ENCODE measurements at places on chromosomes 1 and 21.

GRCh38 chr1:68173936-68174737, 58.2 kb downstream of the WLS start:
- no peak for DNase-seq

- DNase-seq: no peak
Measured at GRCh38 chr1:220003610-220004299, 42.5 kb downstream of the EPRS1 start.

DNA sequence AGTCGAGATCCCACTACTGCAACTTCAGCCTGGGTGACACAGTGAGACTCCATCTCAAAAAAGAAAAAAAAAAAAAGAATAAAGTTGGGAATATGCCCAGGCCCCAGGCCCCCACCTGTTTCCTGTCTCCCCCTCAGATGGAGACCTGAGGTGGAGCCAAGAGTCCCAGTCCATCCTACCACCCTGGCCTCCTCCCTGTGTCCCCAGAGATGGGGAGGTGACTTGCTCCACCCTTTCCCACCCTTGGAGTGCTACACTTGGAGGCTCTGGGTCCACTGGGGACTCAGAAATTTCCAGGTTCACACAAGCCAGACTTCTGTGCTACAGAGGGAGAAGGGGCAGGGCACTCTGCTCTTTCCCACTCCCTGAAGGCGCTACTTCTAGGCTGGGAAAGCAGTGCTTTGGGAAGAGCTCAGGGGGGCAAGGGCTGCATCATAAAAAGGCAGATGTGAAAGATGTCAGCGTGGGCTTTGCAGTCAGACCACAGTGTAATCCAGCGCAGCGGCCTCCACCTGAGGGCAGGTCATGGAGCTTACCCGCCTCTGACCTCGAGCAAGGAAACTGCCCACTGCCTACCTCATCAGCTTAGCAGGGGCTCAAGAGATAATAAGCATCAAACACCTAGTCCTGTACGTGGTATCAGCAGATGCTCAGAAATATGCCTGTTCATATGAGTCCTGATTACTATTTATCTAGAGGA, 13.4 kb downstream of the TMEM63A start:
- no peak for DNase-seq

DNA sequence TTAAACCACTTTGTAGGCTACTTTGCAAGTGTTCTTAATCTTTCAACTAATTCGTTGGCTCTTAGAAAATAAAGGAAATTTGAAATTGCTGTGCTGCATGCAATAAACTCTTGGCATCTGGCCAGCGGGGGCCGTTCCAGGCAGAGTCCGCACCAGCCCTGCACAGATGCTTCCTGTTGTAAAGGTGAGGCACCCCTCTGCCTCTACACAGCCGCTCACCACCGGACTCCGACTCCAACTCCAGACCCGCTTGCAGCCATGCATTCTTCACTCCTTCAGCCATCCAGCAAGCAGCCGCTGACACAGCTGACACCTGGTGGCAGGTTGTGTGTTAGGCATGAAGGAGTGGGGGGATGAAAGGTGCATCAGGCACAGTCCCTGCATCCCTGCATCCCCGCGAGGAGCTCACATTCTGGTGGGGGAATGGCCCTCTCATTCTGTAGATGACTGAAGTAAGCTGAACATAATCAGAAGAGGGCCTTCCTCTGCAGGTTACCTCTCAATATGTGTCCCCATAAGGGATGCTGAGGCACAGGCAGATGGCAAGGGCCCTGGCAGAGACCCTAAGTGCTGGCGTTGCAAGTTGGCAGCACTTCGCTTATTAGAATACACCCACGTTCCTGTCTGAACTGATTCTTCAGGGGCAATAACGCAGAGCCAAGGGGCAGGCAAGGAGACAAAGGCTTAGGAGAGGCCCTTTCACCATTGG, 56.8 kb downstream of the GLIS1 start:
- DNase-seq: no peak

DNA sequence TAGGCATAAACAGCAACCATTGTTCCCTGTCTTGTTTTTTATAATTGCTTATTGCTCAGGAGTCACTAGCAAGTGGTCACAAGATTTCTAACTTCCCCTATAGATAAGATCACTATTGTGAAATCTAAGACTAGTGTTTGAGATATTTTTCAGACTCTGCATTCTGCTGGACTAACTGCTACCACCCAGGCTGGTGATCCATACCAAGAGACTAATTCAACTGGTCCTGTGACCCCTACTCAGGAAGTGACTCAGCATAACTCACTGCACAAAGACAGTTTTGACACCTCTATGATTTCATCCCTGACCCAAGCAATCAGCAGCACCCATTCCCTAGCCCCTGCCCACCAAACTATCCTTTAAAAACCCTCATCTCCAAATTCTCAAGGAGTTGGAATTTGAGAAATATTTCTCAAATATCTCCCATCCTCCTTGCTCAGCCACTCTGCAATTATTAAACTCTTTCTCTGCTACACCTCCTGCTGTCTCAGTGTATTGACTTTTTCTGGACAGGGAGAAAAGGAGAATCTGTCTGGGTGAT, 52.7 kb downstream of the TRIM33 start:
- DNase-seq: no peak

DNA sequence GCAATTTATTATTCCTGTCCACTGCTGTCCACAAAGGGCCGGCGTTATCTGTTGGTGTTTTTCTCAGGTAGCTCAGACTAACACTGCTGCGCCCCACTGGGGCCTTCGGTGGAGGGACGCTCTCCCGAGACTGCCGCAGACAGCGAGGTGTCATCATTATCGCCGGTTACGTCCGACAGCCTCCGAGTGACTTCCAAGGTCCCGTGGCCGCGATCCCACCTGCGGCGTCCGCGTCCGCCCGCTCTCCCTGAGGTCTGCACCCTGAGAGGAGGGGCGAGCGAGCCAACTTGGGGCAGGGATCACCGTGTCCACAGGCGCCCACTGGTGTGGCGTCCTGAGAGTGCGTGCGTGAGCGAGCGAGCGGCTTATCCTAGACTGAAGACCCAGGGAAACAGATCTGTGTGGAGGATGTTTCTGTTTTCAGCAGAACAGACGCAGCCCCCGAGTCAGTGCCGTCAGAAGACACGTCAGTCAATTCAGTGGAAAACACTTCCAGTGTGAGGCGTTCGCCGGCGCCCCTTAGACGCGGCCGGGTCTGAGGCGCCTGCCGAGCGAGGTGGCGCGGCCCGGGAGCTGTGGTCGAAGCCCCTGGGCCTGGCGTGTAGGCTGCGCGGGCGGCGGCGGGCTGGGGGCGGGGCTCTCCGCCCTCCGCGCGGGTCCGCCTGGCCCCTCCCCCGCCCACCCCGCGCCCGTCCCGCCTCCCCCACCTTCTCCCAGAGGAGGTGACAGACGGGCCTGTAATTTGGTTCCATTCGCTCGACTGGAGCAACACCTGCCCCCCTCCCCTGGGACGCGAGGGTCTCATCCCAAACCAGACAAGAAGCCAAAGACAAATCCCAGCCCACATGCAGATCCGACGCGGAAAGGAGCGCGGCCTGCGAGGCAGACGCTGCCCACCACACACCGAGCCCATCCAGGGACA, 12.6 kb downstream of the NHLH2 start:
- no peak for DNase-seq

DNA sequence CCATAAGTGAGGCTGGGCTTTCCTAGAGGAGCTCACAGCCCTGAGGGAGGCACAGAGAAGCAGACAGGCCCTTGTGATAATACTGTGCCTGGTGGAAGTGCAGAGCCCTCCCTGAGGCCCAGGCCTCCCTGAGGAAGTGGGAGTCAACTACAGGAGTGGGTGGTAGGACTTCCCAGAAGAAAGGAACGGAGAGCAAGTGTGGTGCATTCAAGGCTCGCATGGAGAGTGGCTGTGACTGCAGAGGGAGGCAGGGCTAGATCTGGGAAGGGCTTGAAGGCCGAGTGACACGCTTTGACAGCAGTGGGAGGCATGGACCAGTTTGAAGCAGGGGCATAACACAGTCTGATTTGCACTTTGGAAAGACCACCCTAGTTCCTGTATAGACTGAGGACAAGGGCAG, 37.3 kb downstream of the AZIN2 start:
- DNase-seq: no peak

GRCh38 chr1:235264327-235264726, 63.7 kb downstream of the ARID4B start:
- no peak for DNase-seq

DNA sequence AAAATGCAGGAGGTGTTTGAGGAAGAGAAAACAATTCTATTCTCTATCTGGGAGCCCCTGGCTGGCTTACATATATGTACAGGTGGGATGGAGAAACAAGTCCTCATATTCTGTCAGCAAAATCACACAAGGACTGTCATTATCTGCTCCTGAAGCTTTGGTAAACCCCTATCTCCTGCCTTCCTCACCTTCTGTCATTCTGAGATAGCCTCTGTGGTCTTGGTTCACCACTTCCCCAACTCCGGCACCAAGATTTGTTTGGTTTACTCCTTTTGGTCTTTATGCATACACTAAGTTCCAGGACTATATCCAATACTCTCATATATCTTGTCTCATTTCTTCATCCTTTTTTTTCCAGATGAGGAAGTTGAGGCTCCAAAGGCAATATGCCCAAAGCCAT, 551.1 kb downstream of the PLPP3 start:
- DNase-seq: no peak

GRCh38 chr1:191174298-191174697, 696.6 kb upstream of the BRINP3 start:
- DNase-seq: no peak

GRCh38 chr1:34785231-34785874, 4.3 kb downstream of the GJB3 start:
- no peak for DNase-seq

- DNase-seq: no peak
Measured at GRCh38 chr1:39184354-39184818, 20.1 kb upstream of the MACF1 start.

DNA sequence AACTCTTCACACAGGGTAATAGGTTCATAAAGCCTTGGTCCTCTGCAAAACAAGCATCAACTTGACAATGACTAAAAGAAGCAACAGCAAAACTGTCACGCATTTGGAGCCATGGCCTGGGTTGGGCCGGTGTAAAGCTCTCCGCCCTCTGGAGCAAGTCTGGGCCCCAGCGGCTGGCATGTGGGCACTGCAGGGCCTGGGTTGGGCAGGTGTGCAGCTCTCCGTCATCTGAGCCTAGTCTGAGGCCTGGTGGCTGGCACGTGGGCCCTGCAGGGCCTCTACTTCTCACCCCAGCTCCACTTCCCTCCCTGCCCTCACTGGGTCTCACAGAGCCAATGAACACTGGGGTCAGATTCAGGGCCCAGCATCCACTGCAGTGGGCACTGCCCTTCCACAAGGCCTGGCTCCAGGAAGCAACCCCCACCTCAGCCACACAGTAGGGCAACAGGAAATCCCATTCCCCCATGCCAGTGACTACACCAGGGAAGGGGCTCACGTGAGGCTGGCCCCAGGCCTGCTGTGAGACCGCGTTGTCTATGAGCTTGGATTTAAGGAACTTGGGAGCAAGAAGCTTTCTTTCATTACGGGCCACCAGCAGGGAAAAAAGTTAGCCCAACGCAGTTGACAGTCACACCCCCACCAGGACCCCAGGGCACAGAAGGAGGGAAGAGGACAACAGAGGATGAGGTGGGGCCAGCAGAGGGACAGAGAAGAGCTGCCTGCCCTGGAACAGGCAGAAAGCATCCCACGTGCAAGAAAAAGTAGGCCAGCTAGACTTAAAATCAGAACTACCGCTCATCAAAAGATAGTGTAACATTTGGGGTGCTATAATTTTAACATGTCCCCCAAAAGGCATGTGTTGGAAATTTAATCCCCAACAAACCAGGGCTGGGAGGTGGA, 52.7 kb downstream of the NPHP4 start:
- no peak for DNase-seq

GRCh38 chr1:14238472-14239307, 359.8 kb upstream of the KAZN start:
- no peak for DNase-seq

DNA sequence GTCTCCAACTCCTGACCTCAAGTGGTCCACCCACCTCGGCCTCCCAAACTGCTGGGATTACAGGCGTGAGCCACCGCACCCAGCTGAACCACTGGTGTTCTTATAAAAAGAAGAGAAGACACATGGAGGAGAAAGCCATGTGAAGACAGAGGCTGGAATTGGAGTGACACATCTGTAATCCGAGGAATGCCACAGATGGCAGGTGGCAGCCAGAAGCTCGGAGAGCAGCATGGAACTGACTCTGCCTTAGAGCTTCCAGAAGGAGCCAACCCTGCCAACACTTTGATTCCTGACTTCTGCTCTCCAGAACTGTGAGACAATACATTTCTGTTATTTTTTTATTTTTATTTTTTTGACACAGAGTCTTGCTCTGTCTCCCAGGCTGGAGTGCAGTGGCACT, 59.0 kb upstream of the ATP2B4 start:
- DNase-seq: no peak

DNA sequence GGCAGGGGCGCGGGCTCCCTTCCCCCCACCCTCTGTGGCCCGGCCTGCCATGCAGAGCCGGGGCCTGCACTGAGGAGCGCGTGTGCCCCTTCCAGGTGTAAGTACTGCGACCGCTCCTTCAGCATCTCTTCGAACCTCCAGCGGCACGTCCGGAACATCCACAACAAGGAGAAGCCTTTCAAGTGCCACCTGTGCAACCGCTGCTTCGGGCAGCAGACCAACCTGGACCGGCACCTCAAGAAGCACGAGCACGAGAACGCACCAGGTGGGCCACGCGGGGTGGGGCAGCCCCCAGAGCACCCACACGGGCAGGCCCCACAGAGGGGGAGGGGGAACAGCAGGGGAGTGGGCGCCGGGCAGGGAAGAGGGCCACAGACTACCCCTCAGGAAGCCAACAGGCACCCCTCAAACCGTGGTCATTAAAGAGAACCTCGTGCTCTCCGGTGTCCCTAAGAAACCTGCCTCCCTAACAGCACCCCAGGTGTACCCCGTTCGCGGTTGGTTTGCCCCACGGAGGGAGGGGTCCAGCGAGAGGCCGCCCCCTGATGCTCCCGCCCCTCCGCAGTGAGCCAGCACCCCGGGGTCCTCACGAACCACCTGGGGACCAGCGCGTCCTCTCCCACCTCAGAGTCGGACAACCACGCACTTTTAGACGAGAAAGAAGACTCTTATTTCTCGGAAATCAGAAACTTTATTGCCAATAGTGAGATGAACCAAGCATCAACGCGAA, 28.8 kb upstream of the ARHGEF16 start:
- DNase-seq: no peak

DNA sequence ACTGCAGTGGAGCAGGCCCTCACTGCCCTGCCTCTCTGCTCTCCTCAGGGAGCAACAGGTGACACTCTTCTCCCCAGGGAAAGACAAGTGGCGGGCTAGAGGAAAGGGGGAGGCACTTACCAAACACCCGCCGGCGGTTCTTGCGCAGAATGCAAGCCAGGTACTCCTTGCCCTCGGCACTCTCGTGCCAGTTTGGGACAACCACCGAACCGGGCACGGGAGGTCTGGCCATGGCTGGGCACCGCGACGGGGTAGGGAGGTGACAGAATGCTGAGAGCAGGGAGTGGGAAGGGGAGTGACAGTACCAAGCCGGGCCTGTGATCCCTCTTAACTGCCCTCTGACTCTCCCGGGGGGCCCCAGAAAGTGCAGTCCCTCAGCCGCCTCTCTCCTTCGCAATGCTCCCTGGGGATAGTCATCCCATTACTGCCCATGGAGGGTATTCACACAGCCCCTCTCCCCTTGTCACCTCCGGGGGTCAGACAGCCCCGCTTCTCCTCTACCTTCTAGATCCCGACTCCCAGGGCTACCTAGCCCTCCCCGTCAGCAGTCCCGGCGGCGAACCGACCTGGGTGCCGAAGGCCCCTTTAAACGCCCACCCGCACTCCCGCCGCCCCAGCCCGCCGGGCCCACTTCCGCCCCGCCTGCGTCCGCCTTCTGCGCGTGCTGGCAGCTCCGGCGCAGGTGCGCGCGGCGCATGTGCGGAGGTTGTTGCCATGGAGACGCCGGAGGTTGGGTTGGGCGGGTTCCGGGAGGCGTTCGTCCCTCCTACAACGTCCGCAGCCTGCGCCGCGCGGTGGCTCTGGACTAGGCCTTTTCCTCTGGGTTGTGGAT, at the start of gene CPLANE2:
TSS of gene CPLANE2 (minus strand) at position 673 of the 832 bp plus-strand sequence. CDS start at position 232, 441 bp downstream.
- DNase-seq: peak; percentile 95

GRCh38 chr1:3482378-3482849, 27.9 kb downstream of the ARHGEF16 start:
- no peak for DNase-seq
